ENCODE measurements at places on chromosomes 4 and X.

DNA sequence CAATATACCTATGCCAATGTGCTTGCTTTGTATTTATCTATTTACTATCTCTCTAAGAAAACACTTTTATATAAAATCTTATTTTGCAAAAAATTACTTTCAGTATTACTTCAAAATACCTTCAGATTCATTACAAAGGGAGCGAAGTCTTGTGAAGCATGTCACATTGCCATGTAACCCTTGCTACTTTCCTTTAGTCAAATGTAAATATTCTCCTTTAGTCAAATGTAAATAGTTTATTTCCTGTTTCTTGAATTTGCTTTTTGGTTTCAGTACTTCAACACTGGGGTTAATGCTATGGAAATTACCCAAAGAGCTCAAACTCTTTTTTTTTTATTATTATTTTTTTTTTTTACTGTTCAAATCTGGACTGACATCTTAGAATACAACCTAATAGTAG lies 383.3 kb downstream of the GRXCR1 start:
- no peak for DNase-seq

GRCh38 chr4:134544303-134544770 lies 342.7 kb upstream of the PABPC4L start:
- DNase-seq = no peak

GRCh38 chrX:28126886-28127285 lies 145.6 kb upstream of the DCAF8L1 start:
- no peak for DNase-seq

GRCh38 chr4:112589206-112589605 lies 47.5 kb downstream of the ZGRF1 start:
- DNase-seq = peak; percentile 23

DNA sequence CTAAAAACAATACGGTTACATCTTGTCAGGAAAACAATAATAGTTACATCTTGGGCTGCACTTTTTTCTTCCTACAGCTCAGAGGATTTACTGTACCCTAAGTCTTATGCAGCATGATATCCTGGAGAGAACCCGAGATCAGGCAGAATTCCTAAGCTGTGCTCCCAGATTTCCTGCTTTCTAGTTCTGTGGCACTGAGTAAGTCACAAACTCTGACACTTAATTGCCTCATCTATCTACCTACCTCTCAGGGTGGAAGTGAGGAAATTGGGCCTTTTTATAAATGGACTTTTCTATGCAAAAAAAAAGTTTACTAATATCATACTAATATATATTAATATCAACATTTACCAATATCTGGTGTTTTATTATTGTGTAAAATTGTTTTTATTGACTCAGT lies 438.5 kb downstream of the INPP4B start:
- DNase-seq = no peak

- no peak for DNase-seq
These were observed 2.8 kb upstream of the PCDH7 start for GRCh38 chr4:30717208-30718020.

DNA sequence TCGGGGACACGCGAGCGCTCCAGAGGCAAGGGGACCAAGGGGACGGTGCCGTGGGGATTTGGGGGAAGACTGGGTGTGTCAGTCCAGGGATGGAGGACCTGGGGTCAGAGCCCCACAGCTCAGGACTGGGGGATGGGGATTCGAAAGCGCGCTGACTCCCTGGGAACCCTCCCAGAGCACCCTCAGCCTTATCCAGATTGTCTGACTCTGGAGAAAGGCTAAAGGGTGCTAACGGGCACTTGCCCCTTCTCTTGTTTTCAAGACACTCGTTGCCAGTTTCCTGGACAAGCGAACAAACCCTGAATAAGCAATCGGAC lies 1.1 kb downstream of the DOCK11 start:
- no peak for DNase-seq

GRCh38 chrX:2521927-2522386 lies 21.2 kb upstream of the DHRSX start:
- DNase-seq = no peak

GRCh38 chr4:151659601-151660364 lies 101.0 kb downstream of the GATB start:
- DNase-seq = no peak

DNA sequence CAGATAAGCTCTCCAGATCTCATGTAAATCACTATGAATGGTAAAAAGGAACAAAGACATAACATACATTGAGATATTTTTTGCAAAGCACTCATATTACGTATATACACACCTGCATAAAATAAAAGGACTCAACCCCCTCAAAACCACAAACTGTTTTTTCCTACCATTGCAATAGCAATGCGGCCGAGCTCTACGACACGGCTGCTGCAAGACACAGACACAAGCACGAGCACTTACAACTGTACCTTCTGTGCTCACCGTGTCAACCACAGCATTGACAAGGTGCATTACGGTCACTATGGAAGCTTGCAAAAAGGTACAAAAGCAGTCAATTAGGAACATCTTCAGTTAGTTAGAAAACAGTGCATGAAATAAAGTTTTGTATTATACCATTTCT lies 37.1 kb upstream of the MTNR1A start:
- no peak for DNase-seq

DNA sequence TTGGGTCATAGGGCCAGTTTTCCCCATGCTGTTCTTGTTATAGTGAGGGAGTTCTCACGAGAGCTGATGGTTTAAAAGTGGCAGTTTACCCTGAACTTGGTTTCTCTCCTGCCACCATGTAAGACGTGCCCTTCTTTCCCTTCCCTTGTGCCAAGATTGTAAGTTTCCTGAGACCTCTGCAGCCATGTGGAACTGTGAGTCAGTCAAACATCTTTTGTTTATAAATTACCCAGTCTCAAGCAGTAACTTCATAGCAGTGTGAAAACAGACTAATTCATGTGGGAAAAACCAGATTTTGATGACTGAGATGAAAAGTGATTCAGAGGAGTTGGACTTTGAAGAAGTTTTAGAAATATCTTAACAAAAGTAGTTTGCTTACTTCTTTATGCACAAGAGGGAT lies 101.4 kb downstream of the ARHGAP10 start:
- DNase-seq = no peak

GRCh38 chr4:144360146-144360793 lies 219.8 kb upstream of the GYPA start:
- DNase-seq = no peak

GRCh38 chr4:70629469-70630090 lies 1.0 kb downstream of the ENAM start:
- DNase-seq = no peak

DNA sequence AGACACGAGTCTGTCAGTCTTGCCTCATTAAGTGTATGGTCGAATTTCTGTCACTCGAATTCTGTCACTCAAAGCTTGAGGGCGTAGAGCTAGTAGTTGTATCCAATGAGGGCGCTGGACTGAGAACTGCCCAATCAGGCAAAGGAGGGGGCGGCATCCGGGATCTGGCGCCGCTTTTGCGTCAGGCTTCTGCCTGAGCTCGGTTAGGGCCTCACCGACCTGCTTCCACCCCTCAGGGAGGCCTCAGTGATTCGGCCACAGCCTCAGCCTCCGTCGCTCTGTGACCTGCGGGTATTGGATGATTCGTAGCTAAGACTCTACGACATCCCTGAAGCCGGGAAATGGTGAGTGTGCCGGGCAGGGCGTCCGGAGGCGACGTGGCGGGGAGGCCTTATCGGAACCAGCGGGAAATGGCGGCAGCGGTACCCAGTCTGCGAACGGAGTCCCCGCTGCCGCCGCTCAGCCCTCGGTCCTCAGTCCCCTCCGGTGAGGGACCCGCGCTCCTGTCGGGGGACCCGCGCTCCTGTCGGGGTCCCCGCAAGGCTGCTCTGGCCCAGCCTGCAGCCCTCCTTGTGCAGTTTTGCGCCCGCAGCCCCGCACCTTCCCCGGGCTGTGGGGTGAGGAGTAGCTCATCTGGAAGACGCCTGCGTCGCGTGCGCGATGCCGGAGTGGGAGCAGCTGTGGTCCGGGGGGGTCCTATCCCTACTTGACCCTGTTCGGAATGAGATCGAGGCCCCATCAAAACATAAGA lies 88.3 kb downstream of the ZNF718 start:
- DNase-seq = peak; percentile 70

DNA sequence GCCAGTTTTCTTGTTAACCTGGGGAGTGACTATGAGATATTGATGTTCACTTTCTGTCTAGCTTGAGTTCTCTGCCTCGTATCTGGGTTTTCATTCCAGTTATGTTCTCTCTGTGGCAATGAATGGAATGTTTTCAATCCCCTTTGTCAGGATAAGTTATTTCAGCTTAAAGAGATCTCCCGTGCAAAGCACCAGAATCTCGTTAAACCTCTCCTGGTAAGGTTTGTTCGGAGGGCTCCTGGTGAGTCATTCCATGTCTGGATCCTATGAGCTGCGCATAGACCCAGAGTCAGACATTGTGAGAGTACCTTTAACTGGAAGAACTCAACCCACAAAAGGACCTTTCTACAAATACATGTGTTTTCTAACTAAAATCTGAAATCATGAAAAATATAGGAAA lies 51.0 kb downstream of the KDR start:
- peak; percentile 80 for DNase-seq

DNA sequence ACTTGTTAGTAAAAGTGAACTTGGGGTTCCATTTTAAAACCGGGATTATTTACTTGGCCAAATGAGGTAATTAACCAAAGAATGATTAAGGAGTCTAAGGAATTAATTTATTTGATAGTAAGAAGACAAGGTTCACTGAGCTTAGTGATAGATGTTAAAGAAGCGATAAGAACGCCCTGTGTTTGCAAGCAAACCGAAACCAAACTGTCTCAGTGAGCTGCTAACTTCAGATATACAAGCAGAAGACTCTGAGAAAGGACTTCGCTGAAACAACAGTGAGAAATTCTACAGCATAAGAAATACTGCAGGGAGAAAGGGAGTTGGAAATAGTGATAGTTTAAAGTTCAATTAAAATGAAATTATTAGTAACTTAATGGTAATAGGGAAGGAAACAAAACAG lies 37.6 kb upstream of the SHISA3 start:
- no peak for DNase-seq

DNA sequence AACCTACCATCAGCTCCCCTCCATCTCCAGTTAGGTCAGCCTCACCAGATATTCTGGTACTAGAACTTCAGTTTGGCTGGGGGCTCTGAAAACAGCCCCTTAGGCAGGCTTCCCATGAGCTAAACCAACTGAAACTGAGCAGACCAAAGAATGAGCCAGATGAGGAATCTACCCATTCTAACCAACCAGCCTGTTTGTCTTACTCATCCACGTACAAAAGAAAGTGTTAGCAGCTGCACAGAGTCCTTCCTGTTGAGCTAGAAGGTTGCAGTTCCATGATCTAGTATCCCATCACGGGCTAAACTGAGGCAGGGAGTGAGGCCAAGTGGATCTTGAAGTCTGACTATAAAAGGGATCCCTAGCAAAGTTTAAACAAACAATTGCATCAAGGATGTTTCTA lies 17.5 kb downstream of the MAGEA9B start:
- DNase-seq = no peak

All from non-pigmented ciliary epithelial cell (primary cell).